ENCODE measurements at places on chromosomes 3 and 15.

DNA sequence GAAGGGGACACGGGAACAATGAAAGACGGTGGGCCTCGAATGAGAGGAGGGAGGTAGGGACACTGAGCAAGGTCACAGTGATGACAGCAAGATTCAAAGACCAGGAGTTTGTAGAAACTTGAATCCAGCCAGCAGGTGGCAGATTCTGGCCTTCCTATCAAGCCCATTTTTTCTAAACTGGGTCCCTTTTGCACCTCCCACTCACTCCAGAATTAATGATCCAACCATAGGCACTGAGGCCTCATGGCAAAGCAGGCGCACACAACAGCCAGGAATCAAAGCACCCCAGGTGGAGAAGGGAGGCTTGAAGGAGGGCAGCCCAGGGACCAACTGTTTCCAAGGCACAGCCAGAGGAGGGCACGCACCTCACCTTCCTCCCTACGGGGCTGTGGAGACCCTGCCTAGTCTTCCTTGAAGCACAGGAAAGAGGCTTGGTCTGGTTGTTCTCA lies 90.2 kb downstream of the ANP32A start:
- DNase-seq = peak; percentile 6

- no peak for DNase-seq
These were observed 371.3 kb downstream of the ERC2 start for GRCh38 chr3:56096999-56097398.

GRCh38 chr3:84891851-84892250 lies 66.9 kb upstream of the CADM2 start:
- no peak for DNase-seq

- DNase-seq = no peak
These were observed 55.8 kb upstream of the CTNNB1 start for GRCh38 chr3:41143421-41144031.

DNA sequence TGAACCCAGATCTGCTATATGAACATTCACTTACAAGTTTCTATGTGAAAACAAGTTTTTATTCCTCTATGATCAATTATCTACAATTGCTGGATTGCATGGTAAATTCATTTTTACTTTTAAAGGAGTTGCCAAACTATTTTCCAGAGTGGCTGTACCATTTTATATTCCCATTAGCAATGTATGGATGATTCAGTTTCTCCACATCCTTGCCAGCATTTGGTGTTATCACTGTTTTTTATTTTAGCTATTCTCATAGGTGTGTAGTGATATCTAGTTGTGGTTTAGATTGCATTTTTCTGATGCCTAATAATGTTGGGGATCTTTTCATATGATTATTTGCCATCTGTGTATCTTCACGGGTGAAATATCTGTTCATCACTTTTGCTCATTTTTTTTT lies 78.3 kb downstream of the APBA2 start:
- no peak for DNase-seq

DNA sequence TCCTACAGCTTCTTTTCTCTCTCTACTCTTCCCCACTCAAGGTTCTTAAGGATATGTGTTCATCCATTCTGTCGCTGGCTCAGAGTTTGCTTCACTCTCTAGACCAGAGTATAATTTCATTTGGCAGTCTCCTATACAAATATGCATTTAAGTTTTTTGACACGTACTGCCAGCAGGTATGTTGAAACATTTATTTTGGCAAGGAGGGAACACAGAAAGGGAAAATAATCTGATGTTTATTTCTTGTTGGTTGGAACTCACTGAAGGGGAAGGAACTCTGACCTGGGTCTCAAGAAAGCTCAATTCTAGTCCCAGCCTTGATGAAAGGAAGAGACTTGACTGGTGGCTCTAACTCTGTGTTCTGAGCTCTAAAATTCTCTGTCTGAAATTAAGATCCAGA lies 21.6 kb downstream of the FANCD2 start:
- DNase-seq = no peak

DNA sequence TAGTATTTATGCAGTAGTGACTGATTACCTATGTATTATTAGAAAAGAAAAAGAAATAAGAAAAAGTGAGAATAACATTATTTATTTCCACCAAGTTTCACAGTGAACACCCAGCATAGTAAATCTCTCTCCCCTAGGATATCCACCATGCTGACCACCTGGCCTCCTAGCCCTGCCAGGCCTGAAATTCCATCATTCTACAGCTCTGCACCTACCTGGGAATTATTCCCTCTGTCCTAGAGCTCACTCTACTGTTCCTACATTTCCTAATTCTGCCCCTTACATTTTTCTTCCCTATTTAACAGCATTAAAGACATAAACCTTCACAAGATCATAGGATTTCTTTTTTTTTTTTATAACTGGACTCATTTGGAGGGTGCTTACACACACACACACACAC lies 525.3 kb upstream of the PPP2R3A start:
- DNase-seq = no peak

- no peak for DNase-seq
These were observed 145.3 kb upstream of the DNAJC19 start for GRCh38 chr3:181134873-181135272.

DNA sequence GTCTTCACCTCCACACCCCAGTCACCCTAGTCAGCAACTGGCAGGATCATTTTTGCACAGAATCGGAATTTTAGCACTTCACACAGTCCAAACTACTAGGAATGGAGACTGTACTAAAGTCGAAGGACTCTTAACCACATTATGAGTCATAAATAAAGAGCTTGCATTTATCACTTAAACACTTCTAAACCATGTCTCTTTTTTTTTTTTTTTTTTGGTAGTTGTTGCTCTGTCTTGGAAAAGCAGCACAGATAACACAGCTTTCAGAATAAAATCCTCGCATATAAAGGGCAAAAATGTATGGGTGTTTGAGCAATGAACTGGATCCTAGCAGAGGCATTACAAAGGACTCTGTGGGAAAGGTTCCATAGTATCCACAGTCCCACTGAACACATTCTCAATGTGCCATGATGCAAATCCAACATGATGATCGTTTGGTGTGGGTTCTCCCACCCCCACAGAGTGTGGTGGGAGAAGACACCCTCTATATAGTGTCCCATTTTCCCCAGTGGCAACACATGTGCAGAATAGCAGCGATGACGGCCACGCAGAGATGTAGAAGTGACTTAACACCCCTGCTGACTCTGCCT lies 47.1 kb downstream of the FOXP1 start:
- DNase-seq = no peak

GRCh38 chr15:31503256-31503655 lies 176.6 kb downstream of the KLF13 start:
- DNase-seq = no peak

GRCh38 chr3:172138792-172139507 lies 99.6 kb downstream of the FNDC3B start:
- DNase-seq = no peak

- no peak for DNase-seq
These were observed 304.2 kb upstream of the CTNNB1 start for GRCh38 chr3:40895109-40895508.

DNA sequence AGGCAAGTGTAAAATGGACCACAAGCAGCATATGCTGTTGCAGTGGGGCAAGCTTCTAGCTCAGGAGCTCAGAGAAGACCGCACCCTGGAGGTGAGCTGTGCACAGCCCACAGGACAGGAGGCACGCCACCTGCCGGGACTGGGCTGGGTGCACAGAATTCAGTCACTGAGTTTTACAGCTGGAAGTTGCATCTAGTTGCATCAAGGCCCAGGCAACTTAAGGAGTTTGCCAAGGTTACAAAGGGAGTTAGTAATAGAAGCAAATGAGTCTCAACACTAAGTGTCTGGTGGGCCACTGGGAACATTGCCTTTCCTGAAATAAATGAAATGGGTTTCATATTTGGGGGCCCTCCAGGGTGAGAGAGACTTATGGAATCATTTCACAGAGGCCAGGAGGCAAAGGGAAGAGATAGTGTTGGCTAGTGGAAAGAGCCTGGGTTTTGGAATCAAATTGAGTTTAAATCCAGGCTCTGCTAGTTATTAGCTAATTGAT lies 36.0 kb upstream of the TIMP4 start:
- no peak for DNase-seq

DNA sequence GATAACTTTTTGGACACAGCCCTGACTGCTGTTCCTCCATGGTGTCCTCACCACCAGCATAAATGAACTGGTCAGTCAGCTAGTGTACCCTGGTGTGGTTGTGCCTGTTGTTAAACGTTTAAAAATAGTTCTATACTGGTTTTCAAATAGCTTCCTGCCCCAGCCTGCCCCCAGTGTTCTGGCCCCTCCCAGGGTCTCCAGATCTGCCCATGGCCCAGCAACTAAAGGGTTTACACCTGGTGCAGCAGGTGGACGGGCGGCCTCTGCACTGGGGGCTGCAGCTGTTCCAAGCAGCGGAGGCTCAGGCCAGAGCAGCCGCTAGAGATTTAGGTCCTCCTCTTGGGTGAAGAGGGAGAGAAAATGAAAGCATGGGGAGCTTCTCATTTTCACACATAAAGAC lies 6.1 kb upstream of the NR2E3 start:
- DNase-seq = no peak

DNA sequence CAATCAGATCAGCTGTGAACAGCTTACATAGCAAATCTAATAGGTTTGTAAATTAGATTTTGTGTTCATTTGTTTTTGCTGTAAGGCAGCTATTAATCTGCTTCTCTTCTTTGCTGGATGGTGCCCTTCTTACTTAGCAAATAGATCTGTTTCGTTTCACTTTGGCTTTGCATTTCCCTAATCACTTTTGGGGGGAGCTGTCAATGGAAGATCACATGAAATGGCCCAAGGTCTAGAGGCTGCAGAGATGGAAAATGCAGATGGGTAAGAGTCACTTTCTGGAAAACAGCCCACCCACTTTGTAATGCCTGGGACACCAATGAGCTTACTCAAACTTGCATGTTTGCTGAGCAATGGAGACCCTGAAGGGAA lies 36.4 kb downstream of the ST8SIA2 start:
- no peak for DNase-seq

- DNase-seq = no peak
These were observed 316.3 kb upstream of the NECTIN3 start for GRCh38 chr3:110755345-110755744.

DNA sequence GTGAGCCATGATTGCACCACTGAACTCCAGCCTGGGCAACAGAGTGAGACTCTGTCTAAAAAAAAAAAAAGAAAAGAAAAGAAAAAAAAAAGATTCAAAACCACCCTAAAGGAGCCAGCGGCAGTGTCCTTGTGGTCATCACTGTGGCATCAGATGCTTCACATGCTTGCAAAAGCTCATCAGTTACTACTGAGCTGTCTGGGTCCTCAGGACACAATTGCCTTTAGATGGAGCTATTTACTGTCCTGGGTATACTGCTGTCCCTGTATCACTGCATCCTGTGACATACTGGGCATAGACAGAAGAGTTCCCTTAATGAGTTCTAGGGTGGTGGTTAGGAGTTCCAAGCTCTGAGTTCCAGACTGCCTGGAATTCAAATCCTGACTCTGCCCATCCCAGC lies 85.8 kb downstream of the LINGO1 start:
- no peak for DNase-seq

GRCh38 chr3:123148772-123149171 lies 53.0 kb upstream of the SEC22A start:
- no peak for DNase-seq

GRCh38 chr15:22954798-22955543 lies 25.2 kb downstream of the CYFIP1 start:
- no peak for DNase-seq

GRCh38 chr3:157477441-157477840 lies 25.8 kb downstream of the VEPH1 start:
- no peak for DNase-seq

- no peak for DNase-seq
These were observed 22.8 kb downstream of the RTP3 start for GRCh38 chr3:46520531-46520930.

DNA sequence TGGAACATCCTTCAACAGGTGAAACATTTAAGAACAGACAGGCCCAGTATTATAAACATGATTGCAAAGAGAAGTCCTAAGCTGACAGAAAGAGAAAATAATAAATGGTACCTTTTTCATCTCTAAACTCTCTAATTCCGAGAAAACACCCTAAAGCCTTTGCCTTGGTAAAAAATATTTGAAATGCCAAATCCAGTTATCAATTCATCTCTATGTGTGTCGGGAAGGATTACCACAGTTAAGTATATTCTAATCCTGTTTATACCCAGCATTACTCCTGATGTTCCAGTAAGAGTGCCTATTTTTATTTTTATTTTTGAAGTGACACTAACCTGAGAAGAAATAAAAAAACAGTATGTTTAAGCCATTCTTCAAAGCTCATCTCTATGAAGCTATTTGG lies 219.3 kb upstream of the NANOGP8 start:
- DNase-seq = no peak

GRCh38 chr3:183563536-183563874 lies 8.0 kb upstream of the KLHL6 start:
- no peak for DNase-seq

- no peak for DNase-seq
These were observed 23.5 kb downstream of the MYH15 start for GRCh38 chr3:108486941-108487340.

DNA sequence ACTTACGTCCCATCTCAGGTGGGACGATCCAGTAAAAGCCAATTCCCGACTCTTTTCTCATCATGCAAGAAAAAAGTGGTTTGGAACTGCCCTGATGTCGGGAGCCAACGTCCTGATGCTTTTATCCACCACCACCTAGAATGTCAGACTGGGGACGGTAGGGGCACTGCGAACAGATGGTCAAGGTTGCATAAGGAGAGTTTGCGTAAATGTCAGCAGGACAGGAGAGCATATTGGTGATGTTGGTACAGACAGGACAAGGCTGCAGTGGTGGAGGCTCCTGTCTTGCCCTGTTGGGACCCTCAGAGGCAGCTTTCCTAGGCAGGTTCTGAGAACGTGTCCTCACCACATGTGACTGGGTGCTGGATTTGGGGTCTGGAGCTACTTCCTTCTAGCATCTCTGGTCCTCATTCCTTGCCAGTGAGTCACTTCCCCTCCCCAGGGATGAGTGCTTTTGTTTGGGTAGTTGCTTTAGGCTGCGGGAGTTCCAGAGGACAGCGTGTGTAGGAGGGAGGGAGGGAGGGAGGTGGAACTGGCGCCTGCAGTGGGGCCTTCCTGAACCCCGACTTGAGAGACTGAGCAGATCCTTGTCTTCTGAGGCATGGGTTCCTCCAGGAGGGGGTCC lies 21.0 kb downstream of the THSD4 start:
- DNase-seq = no peak

- DNase-seq = no peak
These were observed 38.3 kb downstream of the SLC6A6 start for GRCh38 chr3:14440531-14441239.

DNA sequence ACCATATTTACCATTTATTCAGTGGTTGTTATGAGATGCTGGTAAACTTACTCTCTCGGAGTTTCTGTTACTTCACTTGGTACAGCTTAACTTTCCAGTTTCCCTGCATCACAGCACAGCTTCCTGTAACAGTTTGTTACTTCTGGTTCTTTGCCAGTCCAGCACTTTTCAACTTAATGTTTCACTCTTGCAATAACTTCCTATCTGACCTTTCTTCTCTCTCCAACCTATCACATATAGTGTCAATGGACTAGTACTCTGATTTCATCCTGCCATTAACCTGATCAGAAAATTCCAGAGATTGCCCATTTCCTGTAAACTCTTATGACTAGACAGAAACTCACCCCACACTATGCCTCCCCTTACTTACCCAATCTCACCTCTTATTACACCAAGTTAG lies 3.9 kb upstream of the ATP11B start:
- no peak for DNase-seq
